Neural progenitor cell (in vitro differentiated cells): ENCODE measurements at places on chromosomes 7 and 10. TPM values are rescaled to one million over a fixed set of nuclear protein-coding genes. Genes with fewer than 3 reads are reported as not detected.

MPP7 gene
- 6.1 and 8.5 TPM in 2 replicates for total RNA-seq

MYH16 gene
- total RNA-seq = not detected in 2 replicates

AVPI1 gene
- 2.6 and 5.8 TPM in 2 replicates for total RNA-seq

CFAP69 gene
- 2.2 and 4.8 TPM in 2 replicates for total RNA-seq

FAM149B1 gene
- total RNA-seq = 34.8 and 43.3 TPM in 2 replicates

GRCh38 chr7:118420888-118421287 is 196.4 kb downstream of the ANKRD7 start:
- DNase-seq = no peak
- no peak overlapping the region for H3K4me3 ChIP-seq
- H3K27ac ChIP-seq = no peak overlapping the region
- no peaks in the 10 kb centered on the region for H3K4me1 ChIP-seq

DNA sequence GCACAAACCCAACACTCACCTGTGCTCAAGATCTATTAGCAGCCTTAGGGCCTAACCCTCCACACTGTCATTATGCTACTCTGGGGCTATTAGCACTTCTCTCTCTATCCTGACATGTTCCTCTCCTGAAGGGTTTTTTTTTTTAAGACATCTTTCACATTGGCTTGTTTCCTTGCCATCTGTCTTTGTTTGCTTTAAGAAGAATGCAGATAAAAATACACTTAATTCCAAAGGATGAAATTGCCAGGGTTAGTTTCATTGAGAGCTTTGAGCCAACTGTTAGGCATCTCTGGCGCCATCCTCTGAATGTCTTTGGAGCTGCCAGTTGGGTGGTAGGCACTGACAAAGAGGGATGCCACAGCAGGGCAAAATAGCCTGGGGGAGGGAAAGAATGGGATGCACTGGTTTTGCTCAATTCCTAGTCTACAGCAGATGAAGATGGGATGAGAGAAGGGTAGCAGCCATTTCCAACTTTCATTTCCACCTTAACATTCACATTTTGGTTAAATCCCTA is 399.2 kb downstream of the SORCS1 start:
- peaks cover 30% of the 10 kb centered on the region for H3K4me1 ChIP-seq
- peak; percentile 20 for DNase-seq
- H3K36me3 ChIP-seq = no peaks in the 10 kb centered on the region
- peak overlapping the region; percentile 58 for H3K27ac ChIP-seq

- DNase-seq = peak; percentile 15
- H3K4me1 ChIP-seq = no peaks in the 10 kb centered on the region
- no peak overlapping the region for H3K27ac ChIP-seq
- H3K36me3 ChIP-seq = no peaks in the 10 kb centered on the region
- H3K27me3 ChIP-seq = no peaks in the 10 kb centered on the region
- no peak overlapping the region for H3K4me3 ChIP-seq
Observed at GRCh38 chr10:68553138-68553537, 7.0 kb upstream of the TET1 start.

DNA sequence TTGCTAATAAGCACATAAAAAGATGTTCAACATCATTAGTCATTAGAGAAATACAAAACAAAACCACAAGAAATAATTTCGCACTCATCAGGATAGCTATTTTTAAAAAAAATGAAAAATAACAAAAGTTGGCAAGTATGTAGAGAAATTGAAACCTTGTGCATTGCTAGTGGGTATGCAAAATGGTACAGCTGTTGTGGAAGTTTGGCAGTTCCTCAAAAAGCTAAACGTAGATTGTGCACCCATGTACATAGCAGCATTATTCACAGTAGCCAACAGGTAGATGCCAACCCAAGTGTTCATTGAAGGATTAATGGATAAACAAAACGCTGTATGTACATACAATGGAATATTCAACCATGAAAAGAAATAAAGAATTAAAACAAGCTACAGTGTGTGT is 35.3 kb upstream of the STARD3NL start:
- no peak overlapping the region for H3K27ac ChIP-seq
- DNase-seq = no peak
- no peaks in the 10 kb centered on the region for H3K4me1 ChIP-seq

- DNase-seq = no peak
- no peaks in the 10 kb centered on the region for H3K36me3 ChIP-seq
- no peak overlapping the region for H3K4me3 ChIP-seq
- no peak overlapping the region for H3K27ac ChIP-seq
- no peaks in the 10 kb centered on the region for H3K4me1 ChIP-seq
Observed at GRCh38 chr10:55019439-55019838, 218.4 kb upstream of the PCDH15 start.
